ENCODE measurements at places on chromosomes 6 and 20.

- no peak for DNase-seq
Measured at GRCh38 chr6:12049165-12049564, 37.1 kb downstream of the HIVEP1 start.

DNA sequence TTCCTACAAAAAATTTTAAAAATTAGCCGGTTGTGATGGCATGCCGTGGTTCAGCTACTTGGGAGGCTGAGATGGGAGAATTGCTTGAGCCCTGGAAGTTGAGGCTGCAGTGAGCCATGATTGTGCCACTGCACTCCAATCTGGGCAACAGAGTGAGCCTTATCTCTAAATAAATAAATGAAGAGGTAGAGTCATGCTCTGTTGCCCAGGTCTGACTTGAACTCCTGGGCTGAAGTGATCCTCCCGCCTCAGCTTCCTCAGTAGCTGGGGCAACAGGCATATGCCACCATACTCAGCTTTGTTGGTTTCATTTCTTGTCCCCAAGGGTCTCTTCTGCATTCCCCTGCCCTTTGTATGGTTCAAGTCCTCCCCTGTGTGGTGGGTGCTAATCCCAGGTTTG, 17.0 kb downstream of the HSPA1B start:
- DNase-seq: no peak

DNA sequence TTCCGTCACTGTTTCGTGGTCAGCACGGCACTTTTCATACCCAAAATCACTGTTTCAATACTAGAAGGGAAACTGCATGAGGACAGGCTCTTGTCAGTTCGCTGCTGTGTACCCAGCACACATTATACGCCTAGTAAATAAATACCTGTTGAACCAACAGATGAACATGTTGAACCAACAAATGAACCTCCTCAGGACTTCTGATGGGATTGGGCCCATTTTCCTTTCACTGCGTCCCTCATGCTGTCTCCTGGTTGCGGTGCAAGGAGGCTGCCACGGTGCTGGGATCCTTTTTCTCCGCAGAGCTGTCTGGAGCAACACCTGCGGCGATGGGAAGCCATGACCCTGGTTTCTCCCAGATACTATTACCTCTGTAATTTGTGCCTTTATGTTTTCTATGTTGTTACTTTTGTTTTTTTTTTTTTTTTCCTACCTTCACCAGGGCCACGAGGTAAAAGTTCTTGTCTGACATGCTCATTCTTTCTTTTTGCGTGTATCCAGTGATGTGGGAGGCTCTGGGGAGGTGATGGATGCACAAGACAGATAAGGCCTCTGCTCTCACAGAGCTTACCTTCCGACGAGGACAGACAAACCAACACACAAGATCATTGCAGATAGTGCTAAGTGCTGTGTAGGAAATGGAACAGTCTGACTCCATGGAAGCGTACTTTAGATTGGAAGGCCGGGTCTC, 1.1 kb downstream of the VAPB start:
- no peak for DNase-seq

DNA sequence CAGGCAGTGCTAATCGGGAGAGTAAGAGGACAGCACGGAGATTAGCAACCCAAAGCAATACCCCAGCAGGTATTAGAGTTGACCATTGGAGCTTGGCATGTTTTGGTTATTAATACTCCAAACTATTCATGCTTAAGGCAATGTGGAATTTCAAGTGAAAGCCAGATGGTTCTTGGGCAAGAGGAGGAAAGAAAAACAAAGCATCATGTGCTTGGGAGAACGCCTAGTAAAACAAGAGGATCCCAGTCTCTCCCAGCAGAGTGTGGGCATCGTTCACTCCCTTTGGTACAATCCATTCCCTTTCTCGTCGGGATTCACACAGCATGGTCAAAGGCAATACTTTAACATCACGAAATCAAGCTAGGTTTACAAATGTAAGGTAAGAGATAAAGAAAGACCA, 349.8 kb downstream of the PRKN start:
- peak; percentile 21 for DNase-seq

DNA sequence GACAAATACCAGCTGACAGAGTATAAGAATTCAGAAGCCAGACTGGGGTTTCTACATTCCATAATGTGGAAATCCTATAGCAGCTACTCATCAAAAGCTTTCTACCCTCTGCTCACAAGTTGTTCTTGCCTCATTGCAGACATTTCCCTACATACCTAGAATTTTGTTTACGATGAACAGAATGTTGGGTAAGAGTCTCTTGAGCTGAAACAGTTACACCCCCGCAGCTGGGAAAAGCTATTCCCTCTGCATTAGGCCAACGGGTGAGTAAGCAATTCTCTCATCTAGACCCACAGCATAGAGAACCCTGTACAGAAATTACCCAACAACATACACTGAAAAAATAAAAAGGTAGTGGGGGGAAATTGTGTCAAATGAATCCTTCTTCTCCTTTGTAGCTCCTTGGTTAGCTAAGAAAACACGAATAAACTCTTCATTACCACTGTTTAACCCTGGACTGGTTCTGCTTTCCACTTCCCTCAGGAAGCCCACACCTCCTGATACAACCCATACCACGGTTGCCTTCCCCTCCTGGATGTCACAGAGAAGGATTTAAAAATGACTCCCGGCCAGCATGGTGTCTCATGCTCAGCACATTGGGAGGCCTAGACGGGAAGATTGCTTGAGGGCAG, 215.0 kb upstream of the SHLD1 start:
- peak; percentile 99 for DNase-seq

DNA sequence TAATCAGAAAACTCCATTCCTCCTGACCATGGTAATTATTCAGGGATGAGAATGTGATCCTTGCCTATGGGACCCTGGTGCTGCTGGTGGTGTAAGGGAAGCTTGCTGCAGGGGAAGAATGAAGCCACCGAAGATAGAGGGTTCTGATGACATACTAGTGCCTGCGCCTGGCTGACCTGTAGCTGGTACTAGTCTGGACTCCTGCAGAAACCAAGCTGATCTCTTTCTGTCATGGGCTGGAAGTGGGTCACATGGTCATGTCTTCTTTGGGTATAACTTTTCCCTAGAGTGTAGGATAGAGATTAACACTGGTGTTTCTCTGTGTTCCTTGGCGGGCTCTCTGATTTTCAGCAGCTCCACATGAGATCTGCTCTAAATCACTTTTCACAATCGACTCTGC, 8.6 kb upstream of the SLC4A11 start:
- DNase-seq: peak; percentile 24

- peak; percentile 82 for DNase-seq
Measured at GRCh38 chr6:45930420-45931040, 85.1 kb downstream of the CLIC5 start.

DNA sequence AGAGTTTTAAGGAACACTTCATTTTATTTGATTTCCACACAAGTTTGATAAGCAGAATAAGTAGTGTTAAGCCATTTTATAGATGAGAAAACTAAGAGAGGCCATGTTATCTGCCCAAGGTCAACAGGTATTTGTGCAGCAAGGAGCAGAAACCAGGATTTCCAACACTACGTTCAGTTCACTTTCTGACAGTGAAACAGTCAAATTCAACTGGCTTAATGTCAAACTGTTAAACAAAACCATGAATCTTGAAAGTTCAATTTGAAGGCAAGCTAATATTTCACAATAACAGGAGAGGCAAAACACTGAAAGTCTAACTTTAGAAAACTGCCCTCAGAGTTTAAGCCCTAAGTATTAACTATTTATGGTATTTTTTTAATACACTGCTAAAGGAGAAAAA, 32.6 kb downstream of the DTNBP1 start:
- peak; percentile 63 for DNase-seq

DNA sequence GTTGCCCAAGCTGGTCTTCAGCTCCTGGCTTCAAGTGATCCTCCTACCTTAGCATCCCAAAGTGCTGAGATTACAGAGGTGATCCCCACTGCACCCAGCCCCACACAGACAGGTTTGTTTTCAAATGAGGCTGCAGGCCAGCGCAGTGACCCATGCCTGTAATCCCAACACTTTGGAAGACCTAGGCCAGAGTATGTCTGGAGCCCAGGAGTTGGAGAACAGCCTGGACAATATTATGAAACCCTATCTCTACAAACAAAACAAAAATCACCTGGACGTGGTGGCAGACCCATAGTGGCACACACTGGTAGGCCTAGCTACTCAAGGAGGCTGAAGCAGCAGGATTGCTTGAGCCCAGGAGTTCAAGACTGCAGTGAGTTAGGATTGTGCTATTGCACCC, 8.0 kb upstream of the HMGN4 start:
- DNase-seq: no peak

DNA sequence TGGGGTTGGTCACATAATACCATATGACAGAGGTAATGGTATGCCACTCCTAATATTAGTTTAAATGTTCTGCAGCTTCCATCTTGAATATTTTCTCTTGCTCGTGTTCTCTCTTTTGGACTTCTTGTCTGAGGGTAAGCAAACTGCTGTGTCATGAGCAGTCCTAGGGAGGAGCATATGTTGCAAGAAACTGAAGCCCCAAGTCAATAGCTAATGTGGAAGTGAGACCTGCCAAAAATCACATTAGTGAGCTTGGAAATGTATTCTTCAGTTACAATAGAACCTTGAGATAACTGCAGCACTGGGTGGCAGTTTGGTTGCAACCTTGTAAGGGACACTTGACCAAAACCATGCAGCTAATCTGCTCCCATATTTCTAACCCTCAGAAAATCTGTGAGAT, 178.2 kb upstream of the IMPG1 start:
- no peak for DNase-seq

DNA sequence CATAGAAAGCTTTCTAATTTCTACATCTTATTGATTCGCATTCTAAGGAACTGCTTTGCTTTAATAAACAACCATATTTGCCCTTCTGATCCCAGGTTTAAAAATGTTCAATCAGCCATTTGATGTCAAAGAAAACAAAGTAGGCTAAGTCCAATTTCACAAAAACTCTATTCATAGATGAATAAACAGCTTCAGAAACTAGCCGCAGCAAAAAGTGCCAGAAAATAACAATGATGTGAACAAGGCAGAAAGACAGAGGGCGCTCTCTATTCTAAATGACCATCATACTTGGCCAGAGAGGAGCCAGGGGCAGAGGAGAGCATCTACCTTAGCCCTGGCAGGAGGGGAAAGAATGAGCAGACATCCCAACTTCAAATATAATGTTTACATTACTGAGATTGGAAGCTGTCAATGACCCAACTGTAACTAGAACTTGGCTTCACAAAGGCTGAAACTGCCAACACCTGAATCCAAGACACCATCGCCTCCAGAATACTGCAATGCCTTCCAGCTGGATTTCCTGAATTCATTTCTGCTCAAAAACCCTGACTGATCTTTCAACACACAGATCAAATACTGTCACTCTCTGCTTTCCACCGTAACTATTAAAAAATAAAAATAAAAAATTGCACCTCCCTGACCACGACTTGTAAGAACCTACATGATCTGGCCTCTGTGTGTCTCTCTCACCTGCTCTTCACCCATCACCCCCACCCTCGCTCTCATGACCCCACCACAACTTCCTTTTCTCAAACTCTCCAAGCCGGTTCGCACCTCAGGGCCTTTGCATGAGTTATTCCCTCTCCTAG, 9.5 kb downstream of the CNKSR3 start:
- DNase-seq: no peak

DNA sequence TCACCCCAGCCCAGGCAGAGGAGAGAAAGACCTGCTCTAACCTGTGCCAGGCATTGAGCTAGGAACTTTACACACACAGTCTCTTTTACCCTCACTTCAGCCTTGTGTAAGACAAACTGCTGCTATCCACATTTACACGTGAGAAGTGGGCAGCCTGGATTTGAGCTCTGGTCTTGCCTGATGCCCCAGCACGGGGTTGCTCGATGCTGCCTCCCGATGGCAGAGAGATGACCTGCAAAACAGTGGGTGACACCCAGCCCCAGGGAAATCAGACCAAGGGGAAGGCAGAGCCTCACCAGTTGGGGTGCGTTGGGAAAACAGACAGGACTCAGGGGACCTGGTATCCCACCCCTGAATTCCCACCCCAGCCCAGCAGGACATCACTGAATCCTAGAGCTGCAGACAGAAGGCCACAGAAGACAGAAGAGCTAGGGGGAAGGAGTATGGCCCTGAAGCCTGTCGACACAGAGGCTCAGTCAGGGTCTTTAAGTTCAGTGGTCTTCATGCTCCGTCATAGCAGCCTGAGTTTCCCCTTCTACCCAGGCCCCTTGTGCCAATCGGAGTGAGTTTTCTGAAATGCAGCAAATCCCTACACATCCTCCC, 990 bp downstream of the BPI start:
- DNase-seq: peak; percentile 71

DNA sequence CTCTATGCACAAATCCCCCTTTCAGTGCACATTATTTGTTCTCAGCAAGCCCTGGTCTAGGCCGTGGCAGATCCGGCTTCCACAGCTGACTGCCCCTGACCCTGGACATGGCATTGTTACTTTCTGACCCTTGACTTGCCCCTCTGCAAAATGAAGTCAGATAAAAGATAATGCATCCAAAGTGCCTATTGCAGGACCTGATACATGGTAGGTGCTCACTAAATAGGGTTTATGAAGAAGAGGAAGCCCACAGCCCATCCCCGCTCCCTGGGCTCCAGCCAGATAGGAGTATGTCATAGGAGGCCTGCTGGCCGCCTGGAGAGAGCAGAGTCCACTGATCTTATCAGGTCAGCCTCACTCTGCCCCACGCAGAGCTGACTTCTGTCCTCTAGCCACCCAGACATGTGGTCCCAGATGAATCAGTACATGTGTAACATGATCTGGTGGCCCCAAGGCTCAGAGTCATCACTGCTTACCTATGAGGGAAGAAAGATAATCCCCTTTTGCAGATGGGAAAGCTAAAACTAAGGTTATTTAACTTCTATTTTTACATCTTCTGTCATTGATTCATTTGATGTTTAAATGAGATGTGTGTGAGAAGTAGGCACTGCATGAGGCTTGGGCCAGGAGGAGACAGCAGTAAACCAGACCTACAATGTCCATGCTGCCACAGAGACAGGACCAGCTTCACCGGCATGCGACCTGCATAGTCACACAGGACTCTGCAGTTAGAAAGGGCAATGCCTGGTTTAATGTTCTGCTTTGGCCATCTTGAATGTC, 20.4 kb downstream of the MAFB start:
- peak; percentile 54 for DNase-seq

GRCh38 chr20:15523400-15523799, 1049.8 kb downstream of the KIF16B start:
- DNase-seq: no peak

- DNase-seq: no peak
Measured at GRCh38 chr6:106083618-106084017, 2.5 kb upstream of the PRDM1 start.

DNA sequence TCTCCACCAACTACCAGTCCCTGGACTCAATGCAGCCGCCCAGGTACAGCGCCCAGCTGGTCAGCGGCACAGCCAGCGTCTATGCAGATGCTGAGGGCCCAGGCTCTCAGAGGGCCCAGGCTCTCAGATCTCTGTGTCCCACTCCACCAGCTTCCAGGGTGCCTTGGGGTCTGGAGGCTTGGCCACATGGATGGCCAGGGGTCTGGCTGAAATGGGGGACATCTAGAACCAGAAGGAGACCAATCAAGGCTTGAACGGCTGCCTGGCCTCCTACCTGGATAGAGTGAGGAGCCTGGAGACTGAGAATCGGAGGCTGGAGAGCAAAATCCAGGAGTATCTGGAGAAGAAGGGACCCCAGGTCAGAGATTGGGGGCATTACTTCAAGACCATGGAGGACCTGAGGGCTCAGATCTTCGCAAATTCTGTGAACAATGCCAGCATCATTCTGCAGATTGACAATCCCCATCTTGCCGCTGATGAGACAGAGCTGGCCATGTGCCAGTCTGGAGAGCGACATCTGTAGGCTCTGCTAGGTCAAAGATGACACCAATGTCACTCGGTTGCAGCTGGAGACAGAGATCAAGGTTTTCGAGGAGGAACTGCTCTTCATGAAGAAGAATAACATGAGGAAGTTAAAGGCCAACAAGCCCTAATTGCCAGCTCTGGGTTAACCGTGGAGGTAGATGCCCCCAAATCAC, 44.1 kb upstream of the GRM4 start:
- DNase-seq: no peak

GRCh38 chr20:63052571-63053431, 46.0 kb upstream of the BHLHE23 start:
- no peak for DNase-seq

All from choroid plexus epithelial cell (primary cell).